ENCODE measurements at places on chromosomes 6 and 20. TPM values are rescaled to one million over a fixed set of nuclear protein-coding genes. Genes with fewer than 3 reads are reported as not detected.

OVOL2 gene
- total RNA-seq = not detected

GRCh38 chr6:43405354-43405753 is 22.0 kb upstream of the ABCC10 start:
- H3K4me3 ChIP-seq = no peak overlapping the region
- DNase-seq = no peak
- no peaks in the 10 kb centered on the region for H3K36me3 ChIP-seq
- no peaks in the 10 kb centered on the region for H3K27me3 ChIP-seq
- no peaks in the 10 kb centered on the region for H3K4me1 ChIP-seq

- no peaks in the 10 kb centered on the region for H3K36me3 ChIP-seq
- no peak overlapping the region for H3K4me3 ChIP-seq
- no peak overlapping the region for H3K27ac ChIP-seq
- peaks cover 78% of the 10 kb centered on the region for H3K4me1 ChIP-seq
Measured at GRCh38 chr20:41074441-41074840, 45.8 kb downstream of the TOP1 start.

DNA sequence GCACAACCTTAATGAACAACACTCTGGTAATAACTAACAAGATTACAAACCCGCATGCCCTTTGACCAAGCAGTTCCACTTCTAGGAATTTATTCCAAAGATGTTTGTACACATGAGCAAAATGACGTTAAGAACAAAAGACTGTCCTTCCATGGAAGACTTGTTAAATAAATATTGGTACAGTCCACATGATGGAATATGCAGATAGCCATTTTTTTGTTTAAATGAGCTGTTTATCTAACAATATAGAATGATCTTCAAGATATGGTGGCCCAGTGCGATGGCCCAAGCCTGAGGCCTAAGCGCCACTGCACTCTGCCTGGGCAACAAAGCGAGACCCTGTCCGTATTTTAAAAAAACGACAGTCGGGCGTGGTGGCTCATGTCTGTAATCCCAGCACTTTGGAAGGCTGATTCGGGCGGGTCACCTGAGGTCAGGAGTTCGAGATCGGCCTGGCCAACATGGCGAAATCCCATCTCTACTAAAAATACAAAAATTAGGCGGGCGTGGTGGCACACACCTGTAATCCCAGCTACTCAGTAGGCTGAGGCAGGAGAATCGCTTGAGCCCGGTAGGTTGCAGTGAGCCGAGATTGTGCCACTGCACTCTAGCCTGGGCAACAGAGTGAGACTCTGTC is 7.4 kb upstream of the AHCY start:
- H3K4me3 ChIP-seq = no peak overlapping the region
- no peaks in the 10 kb centered on the region for H3K36me3 ChIP-seq
- no peak for DNase-seq
- H3K4me1 ChIP-seq = peaks cover 6% of the 10 kb centered on the region

- no peaks in the 10 kb centered on the region for H3K27me3 ChIP-seq
- H3K36me3 ChIP-seq = no peaks in the 10 kb centered on the region
- no peak for DNase-seq
- no peaks in the 10 kb centered on the region for H3K4me1 ChIP-seq
Measured at GRCh38 chr20:40192081-40192480, 497.0 kb downstream of the MAFB start.

Measured in sigmoid colon (tissue), 7 donors.